ENCODE measurements at places on chromosomes 12 and 14.

GRCh38 chr12:117134059-117134458 lies 34.8 kb upstream of the TESC start:
- no peak for DNase-seq

GRCh38 chr12:130137040-130138018 lies 24.9 kb upstream of the FZD10 start:
- DNase-seq = no peak

DNA sequence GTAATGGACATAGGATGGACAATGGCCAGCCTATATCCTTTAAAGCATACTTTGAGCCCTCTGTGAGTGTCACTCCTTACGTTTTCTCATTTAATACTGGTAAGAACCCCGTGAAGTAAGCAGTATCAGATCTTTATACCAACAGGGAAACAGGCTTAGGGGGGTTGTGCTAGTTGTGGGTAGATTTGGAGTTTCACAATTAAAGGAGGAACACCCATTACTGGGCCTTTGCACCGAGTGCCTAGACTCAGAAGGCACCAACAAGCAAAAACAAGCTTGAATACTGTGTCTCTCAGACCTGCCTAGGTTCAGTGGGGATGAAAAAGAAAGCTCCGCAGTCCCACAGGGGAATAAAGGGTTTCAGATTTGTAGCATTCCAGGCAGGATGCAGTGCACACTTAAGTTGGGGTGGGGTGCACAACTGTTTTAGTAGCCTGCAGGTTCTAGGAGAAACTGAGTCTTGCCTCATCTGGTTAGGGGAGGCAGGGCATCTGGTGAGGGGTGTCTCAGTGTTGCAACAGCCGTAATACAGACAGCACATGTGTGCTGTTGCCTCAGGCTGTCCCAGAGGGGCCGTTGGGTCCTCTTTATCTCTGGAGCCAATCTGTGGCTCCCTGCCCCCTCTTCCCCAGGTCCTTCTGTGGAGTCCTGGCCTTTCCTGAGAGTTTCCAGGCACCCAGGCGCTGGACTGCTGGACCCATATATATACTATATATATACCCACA lies 51.2 kb downstream of the IRAK3 start:
- DNase-seq = no peak

GRCh38 chr12:114733919-114734318 lies 49.9 kb upstream of the TBX3 start:
- DNase-seq = no peak

All from iPS DF 19.7 (cell line).